ENCODE measurements at places on chromosomes 1 and 21.

DNA sequence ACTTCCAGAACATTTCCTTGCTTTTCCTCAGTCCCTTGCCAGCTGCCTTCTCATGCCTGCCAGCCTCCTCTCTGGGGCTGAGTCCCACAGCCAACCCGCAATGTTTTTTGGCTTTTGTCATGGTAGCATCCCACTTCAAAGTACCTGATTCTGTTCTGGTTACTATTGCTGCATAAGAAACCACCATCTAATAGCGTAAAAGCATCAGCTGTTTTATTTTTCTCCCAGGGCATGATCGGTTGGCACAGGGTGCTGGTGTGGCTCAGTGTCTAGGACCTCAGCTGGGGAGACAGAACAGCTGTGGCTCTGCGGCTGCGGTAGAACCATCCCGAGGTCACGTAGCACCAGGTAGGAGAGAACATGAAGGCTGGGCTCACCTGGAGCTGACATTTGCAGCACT lies 8.9 kb upstream of the PRMT2 start:
- DNase-seq, result no peak

DNA sequence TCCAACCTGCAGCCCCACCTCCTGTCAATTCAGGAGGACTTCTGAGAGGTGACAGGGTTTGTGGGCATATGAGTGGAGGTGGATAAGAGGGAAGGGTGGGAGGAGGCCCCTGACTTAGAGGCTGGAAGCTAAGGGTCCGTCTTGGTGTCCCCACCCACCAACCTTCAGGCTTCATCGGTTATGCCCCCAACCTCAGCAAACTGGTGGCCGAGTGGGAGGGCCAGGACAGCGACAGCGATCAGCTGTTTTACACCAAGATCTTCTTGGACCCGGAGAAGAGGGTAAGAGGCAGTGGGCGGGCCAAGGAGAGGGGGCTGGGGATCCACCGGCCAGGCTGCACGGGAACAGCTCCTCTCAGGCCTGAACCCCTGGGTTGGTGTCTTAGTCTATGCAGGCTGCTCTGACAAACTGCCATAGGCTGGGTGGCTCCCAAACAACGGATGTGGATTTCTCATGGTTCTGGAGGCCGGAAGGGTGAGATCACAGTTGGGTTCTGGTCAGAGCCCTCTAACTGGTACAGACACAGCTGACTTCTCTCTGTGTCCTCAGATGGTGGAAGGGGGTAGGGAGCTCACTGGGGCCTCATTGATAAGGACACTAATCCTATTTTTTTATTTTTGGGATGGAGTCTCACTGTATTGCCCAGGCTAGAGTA lies 18.1 kb downstream of the PLOD1 start:
- DNase-seq, result no peak

GRCh38 chr1:38500352-38500751 lies 359.2 kb downstream of the RRAGC start:
- no peak for DNase-seq

GRCh38 chr1:111878649-111879048 lies 110.8 kb downstream of the KCND3 start:
- no peak for DNase-seq

- no peak for DNase-seq
These were observed 158.2 kb upstream of the KLHDC7A start for GRCh38 chr1:18322368-18323032.

DNA sequence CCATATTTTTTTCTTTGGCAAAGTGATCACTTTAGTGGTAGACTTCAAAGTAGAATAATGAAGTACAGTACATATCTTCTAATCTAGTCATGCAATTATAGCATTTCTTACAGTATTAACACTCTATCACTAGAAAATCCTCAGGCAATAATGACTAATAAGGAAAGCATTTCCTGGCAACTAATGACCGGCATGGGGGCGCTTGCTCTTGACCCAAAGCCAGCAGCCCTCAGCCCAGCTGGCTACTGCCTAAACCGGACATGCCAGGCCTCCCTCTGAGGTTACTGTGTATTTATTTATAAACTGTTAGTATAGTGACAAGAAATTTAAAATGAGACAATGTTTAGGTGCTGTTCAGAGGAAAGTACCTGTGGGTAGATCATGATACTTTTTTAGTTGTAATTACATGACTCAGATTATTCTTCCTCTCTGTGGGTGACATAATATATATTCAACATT lies 633.8 kb downstream of the PTPRC start:
- DNase-seq, result peak; percentile 97

All from RWPE1 (cell line).